Activated T-cell treated with anti-CD3 and anti-CD28 coated beads, Interleukin-2, amount 50 U/mL, for 1 hour (primary cell): ENCODE measurements at places on chromosomes 16 and 17.

DNA sequence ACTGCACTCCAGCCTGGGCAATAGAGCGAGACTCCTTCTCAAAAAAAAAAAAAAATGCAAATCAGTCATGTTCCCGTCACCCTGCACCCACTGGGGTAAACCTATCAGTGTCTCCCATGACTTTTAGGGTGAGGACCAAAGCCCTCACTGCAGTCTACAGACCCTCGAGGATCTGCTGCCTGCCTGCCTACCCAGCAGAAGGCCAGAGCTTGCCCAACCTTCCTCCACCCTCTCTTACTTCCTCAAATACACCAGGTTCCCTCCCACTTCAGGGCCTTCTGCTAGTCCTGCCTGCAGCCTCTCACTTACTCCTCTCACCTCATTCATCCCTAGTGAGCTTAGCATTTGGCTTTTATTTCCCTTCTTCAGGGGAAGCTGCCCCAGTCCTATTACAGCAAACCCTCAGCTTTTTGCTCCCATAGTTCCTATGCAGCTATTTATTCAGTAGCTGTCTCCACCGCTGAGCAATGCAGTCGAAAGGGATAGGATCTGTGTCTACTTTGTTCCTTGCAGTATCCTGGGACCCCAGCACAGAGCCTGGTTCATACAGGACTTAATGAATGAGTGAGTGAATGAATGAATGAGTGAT is 17.8 kb upstream of the TOB1 start:
- DNase-seq, result no peak

- DNase-seq, result no peak
Measured at GRCh38 chr17:11825572-11826209, 171.6 kb downstream of the ZNF18 start.

GRCh38 chr16:31333686-31334649 is 21.0 kb upstream of the ITGAX start:
- no peak for DNase-seq

- DNase-seq, result no peak
Measured at GRCh38 chr17:62024866-62025265, 40.2 kb downstream of the MED13 start.

DNA sequence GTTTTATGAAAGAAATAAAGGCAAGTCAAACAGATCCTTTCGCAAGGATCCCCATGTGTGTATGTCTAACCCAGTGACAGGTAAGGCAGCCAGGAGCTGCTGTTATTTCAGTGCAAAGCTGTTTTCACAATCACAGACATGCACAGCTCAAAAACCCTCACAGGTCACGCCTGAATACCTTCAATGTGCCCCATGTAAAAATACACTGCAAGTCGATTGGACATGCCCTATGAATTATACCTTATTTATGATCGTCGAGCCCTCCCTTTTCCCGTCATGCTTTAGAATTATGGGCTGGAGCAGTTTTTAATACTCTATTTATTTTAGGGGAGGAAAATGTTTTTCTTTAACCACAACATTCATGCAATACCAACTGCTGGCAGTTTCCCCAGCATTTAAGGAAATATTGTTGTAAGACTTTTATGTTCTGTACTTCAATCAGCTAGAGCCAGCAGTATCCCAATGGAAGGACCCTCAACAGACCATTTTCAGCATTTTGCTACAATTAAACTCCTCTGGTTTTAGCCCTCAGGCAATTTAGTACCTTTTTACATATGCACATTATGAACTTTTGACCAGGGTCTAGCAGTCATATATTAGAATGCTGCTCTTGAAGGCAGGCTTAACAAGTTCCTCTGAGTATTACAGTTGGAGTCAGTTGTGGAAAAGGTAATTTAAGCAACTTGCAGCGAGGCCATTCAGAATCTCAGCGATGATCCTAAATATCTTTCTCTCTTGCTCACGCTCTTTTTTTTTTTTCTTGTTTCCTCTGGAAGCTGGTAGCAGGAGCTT is 362.2 kb downstream of the WWOX start:
- DNase-seq, result no peak

DNA sequence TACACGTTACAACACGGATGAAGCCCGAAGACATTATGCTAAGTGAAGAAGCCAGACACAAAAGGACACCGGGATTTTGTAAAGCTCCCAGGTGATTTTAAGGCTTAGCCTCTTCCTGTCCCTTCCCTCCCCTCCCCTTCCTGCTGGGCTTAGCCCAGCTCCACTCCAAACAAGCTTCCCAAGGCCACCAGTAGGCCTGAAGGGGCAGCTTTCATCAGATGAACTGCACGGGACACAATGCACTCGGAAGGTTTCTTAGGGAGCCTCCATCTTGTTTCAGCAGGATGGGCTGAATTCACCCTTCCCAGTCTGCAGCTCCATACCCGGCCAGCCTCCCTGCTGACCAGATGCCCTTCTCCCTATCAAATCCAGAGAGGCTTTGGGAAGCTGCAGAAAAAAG is 10.4 kb downstream of the MEFV start:
- DNase-seq, result no peak
